EL (cell line): ENCODE measurements at places on chromosomes 6 and 20.
A peak's percentile ranks its signal among the peaks of the same experiment; 100 is the strongest.

DNA sequence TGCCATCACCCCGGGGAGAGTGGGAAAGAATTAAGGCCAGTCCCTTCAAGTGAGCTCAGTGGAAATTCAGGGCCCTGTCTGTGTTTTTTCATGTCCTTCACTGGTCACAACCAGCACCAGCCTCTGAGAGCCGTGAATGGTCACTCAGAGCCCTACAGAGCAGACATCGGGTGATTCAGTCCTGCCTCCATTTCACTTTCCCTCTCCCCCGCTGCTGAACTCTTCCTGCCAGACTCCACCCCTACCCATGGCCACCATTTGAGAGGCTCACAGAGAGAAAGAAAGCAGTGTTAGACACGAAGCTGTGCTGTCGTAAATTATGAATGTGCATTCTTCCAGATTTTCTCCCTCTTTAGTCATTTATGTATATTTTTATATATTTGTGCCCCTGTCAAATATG, 5.4 kb downstream of the R3HDML start:
- DNase-seq, result peak; percentile 26

GRCh38 chr6:162090734-162091133, 636.8 kb downstream of the PRKN start:
- DNase-seq, result no peak

- peak; percentile 81 for DNase-seq
These were observed 11.5 kb upstream of the NFATC2 start for GRCh38 chr20:51553897-51554486.

DNA sequence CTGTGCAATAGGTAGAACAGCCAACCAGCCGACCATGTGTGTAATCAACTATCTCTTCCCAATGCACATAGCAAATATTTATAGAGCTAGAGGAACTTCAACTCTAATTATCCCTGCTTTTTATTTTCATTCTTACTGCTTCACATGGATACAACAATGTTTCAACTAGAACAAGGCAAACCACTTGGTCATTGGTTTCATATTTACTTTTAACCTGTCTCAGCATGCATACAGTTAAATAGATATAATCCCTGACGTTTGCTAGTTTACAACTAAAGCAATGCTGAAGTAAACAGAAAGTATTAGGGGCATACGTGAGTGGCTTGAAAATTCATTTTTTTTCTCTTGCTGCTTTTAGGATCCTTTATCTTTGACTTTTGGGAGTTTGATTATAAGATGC, 318.5 kb upstream of the MAP3K7 start:
- no peak for DNase-seq

- DNase-seq, result no peak
These were observed 57.3 kb upstream of the SMIM29 start for GRCh38 chr6:34305982-34306708.
